Activated CD8-positive, alpha-beta T cell treated with anti-CD3 and anti-CD28 coated beads for 36 hours (primary cell): ENCODE measurements at places on chromosomes 2 and 18. TPM values are rescaled to one million over a fixed set of nuclear protein-coding genes. Genes with fewer than 3 reads are reported as not detected.

- no peak overlapping the region for H3K27ac ChIP-seq
- no peak overlapping the region for H3K4me3 ChIP-seq
- no peaks in the 10 kb centered on the region for H3K36me3 ChIP-seq
Measured at GRCh38 chr18:56511996-56512395, 126.4 kb downstream of the TXNL1 start.

Gene ATL2
- total RNA-seq: 54.5 TPM

- H3K4me1 ChIP-seq: no peaks in the 10 kb centered on the region
- no peak for DNase-seq
- no peak overlapping the region for H3K27ac ChIP-seq
Measured at GRCh38 chr18:77608807-77609206, 359.2 kb downstream of the GALR1 start.

DNA sequence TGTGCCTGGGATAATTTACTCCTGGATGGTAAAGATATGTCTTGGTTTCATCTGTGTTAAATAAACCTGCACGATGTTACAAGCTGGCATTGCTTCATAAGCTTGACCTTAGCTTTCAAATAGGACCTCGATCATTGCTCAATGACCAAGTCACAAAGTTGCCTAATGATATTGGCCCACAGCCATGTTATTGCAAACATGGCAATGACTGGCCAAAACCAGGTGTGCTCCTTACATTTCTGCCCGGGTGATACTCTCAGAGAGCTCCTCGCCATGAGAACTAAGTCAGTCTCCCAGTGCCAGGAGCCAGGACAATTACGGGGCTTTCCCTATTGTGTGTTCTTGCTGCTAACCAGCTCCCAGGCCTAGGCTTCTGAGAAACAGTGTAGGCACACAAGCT, 72.5 kb upstream of the CYP1B1 start:
- no peak overlapping the region for H3K4me3 ChIP-seq
- no peaks in the 10 kb centered on the region for H3K36me3 ChIP-seq
- DNase-seq: no peak
- peaks cover 6% of the 10 kb centered on the region for H3K27me3 ChIP-seq
- H3K27ac ChIP-seq: no peak overlapping the region
- peaks cover 13% of the 10 kb centered on the region for H3K4me1 ChIP-seq

DNA sequence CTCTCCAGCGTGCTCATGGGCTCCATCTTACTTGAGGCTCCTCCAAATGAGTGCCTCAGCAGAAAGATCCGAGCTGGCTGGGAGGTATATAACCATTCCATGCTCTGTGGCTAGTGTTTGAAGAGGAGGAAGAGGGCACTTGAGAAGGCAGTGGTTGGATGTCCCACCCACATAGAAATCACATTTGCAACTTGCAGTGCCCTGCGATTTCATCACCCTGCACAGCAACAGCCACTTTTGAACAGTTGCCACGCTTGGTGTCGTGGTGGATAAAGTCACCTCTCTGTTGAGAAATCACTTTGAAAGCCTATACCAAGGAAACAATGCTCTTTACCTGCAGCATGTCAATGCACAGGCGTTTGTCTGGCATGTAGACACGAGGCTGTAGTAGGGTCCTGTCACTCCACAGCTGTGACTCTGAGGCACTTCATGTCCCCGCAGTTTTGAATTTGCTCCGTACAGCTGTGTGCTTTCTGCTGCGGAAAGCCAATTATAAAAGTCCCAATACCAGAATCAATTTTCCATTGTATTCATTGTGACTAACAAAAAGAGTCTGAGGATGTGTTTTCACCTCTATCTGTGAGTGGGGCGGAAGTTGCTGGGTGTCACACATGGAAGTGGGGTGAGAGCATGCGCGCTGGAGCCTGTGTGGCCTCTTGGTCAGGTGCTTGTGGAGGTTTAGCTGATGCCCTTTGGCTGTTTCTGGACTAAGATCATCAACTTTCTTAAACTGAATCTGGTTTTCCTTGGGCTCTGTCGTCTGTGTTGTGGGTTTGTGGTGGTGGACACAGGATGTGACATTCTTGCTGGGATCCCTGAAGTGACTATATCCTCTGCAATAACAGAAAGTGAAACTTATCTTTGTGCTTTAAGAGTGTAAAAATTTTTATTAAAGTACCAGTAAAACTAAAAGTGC, 2.8 kb downstream of the CNDP2 start:
- H3K36me3 ChIP-seq: peaks cover 50% of the 10 kb centered on the region
- peak overlapping the region; percentile 85 for H3K4me3 ChIP-seq
- peaks cover 51% of the 10 kb centered on the region for H3K4me1 ChIP-seq
- DNase-seq: peak; percentile 91

- peaks cover 42% of the 10 kb centered on the region for H3K4me1 ChIP-seq
- H3K27me3 ChIP-seq: no peaks in the 10 kb centered on the region
- DNase-seq: peak; percentile 21
Measured at GRCh38 chr2:197993830-197994229, 189.4 kb downstream of the PLCL1 start.

Gene STON1
- total RNA-seq: 0.74 TPM

GRCh38 chr2:40499437-40499836, 47.5 kb upstream of the SLC8A1 start:
- no peak for DNase-seq
- H3K27me3 ChIP-seq: no peaks in the 10 kb centered on the region
- no peak overlapping the region for H3K4me3 ChIP-seq
